ENCODE measurements at places on chromosomes 5 and 9. TPM values are rescaled to one million over a fixed set of nuclear protein-coding genes. Genes with fewer than 3 reads are reported as not detected.

The FOXI1 gene
- not detected for total RNA-seq

- no peak for DNase-seq
Measured at GRCh38 chr9:36822201-36822600, 211.9 kb downstream of the PAX5 start.

The SPINK6 gene
- total RNA-seq = not detected

The PCDHA12 gene
- total RNA-seq = not detected

The SURF1 gene
- total RNA-seq = 22.6 TPM

GRCh38 chr5:154203798-154204578 is 13.5 kb downstream of the GALNT10 start:
- DNase-seq = no peak

GRCh38 chr9:68974901-68975300 is 39.0 kb downstream of the PRKACG start:
- no peak for DNase-seq

- peak; percentile 59 for DNase-seq
Measured at GRCh38 chr5:88683506-88684135, 199.4 kb downstream of the MEF2C start.

GRCh38 chr5:146662229-146662628 is 146.2 kb upstream of the GPR151 start:
- DNase-seq = peak; percentile 38

- DNase-seq = no peak
Measured at GRCh38 chr9:113467183-113467582, 3.7 kb downstream of the RGS3 start.

- no peak for DNase-seq
Measured at GRCh38 chr5:113237893-113238292, 196.9 kb downstream of the TSSK1B start.

DNA sequence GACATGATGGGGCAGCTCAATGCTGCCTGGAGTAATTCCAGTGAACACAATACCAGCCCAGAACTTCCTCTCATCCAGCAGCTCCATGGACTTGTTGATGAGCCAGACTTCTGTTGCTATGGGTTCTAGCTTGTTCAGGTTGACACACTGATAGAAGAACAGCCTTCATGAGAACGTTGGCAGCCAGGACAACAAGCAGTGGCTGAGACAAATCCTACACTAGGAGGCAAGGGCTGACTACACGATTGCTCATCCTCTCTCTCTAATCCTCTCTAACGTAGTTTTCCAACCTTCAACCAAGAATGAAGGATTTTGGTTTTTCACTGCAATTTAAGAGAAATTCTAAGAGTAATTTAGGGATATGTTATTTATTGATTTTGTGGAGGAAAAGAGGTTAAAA is 67.8 kb downstream of the NIPSNAP3B start:
- no peak for DNase-seq

- DNase-seq = no peak
Measured at GRCh38 chr5:104119529-104119928, 556.9 kb upstream of the NUDT12 start.

DNA sequence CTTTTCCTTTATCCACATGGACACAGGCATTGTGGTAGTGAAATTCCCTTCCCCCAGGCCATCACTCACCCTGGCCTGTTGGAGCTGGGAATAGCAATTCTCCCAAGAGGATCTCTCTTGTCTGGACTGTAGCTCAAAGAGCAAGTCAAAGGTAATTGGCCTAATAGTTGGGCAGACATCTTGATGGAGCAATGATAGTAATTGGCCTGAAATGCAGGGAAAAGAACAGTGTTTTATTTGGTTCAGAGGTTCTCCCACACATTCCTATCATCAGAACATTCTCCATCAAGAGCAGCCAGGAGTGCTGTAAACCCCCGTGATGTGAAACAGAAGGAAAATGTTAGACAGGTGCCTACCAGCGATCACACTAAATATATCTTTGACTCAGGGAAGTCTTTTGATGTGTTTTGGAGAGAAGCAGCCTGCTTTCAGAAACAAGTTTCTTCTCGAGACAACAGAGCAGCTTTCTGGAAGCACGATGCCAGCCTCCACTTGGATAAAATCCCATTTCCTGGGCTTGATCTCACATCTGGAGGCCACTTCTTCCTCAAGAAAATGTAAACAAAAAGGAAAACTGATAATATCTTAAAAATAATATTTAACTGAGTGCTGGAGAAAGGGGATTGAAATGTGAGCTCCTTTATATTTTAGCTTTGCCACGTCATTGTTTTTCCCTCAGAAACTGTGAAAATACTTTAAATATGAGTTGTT is 198.1 kb upstream of the WWC1 start:
- no peak for DNase-seq

The ATP6V0E1 gene
- 133 TPM for total RNA-seq

The SLC36A3 gene
- not detected for total RNA-seq

DNA sequence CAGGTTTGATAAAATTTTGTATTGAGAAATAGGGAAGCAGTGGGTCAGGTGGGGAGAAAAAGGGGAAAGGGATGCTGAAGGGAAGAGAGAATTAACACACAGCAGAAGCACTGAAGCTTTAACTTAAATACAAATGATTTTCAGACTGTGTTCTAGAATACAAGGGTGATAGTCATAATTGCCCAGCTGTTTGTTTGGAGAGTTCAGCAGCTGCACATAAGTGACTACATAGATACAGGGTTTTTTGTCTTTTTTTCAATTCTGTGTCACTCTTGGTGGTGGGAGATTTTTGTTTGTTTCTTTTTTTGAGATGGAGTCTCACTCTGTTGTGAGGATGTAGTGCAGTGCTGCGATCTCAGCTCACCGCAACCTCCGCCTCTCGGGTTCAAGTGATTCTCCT is 590.4 kb upstream of the SEMA6A start:
- DNase-seq = no peak

GRCh38 chr9:87531370-87532295 is 34.0 kb downstream of the DAPK1 start:
- no peak for DNase-seq

DNA sequence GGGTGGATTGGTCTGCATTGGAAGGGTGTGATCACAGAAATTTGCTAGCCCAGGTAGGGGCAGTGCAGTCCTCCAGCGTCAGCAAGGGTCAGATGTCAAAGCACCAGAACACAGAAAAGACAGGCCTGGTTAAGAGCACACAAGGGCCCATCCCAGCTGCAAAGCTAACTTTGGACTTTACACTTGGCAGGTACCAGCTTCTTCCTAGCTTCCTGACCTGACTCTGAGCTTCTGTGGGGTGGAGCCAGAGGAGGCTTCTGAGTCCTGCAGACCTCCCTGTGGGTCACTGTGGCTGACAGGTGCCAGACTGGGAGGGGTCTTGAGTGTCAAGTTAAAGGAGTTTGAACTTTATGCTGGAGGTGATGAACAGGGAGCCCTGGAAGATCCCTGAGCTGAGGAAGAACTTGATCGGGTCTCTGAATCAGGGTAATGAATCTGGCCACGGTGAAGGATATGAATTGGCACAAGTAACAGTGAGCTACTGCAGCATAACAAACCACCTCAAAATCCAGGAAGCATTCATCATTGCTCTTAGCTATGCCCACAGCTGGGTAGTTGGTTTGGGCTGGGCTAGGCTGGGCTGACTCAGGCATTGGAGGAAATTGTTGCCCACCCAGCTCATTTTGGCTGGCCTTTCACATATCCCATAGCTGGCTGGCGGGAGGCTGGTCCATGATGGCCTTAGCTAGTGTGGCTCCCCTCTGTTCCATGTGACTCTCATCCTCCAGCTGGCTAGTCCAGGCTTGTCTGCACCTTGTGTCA is 63.4 kb downstream of the BARX1 start:
- peak; percentile 26 for DNase-seq

DNA sequence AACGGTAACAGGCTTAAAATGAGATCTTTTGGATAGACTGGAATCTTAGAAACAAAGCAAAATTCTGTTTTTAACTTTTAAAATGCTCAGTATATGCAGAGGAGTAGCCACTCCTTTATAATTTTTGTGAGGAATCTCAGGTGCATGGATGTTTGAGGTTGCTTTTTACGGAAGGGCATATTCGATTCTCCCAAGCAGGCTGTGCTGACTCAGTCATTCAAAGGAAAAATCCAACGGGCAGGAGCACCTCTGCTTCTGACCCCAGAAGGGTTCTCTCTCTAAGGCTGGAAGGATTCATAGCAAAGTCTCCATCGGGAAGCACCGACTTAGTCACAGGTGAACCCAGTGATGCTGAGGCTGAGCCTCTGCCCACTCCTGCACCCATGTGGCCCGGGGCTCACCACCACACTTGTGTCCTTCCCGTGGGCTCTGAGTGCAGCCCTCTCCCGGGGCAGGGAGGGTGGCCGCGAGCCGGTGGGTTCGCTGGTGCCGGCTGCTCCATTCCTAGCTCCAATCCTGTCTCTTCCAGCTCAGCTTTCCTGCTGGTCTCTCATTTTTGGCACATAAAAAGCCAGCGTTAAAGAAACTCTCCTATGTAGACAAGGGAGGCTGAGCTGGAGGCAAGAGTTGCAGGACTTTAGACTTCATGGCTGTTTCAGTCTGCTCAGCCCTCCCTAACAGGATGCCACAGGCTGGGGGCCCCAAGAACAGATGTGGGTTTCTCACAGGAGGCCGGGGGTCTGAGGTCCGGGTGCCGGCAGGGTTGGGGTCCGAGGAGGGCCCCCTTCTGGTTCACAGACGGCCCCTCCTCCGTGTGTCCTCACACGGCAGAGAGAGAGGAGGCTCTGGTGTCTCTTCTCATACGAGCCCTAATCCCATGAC is 135.6 kb upstream of the LPCAT1 start:
- DNase-seq = no peak
